ENCODE measurements at places on chromosomes 2 and 18.

GRCh38 chr2:85369500-85369899, 14.9 kb downstream of the ELMOD3 start:
- no peak for DNase-seq

DNA sequence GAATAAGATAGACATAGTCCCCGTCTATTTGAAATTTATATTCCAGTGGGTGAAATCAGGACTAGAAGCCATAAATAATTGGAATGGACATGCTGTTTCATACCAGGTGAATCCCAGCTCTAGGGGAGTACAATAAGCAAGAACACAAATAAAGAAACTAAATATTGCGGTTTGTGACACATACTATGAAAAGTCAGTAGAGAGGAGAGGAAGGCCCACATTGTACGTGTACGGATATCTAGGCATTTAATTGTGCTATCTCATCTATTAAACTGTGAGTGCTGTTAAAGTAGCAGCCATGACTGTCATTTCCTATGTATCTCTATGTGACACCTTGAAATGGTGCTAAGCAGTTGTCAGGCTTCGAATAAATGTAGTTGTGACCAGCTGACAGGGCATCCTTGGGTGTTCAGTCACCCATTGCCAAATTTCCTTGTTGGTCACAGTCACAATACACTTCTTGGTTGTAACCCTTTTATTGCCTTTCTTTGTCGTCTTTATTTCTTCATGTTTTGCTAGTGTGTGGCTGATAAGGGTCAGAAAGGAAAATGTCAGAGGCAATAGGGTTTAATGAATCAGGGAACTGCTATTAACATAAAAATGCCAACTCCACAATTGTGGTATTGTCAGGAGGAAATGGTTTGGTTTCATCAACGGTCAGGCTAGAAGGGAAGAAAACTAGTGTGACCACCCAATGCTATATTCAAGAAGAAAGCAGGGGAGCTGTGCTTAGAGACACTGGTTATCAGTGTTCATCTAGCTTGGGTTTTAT, 31.5 kb downstream of the CPO start:
- no peak for DNase-seq

- DNase-seq, result no peak
Measured at GRCh38 chr18:34626404-34627136, 83.5 kb upstream of the DTNA start.

- no peak for DNase-seq
Measured at GRCh38 chr2:113711851-113712250, 44.6 kb downstream of the SLC35F5 start.

DNA sequence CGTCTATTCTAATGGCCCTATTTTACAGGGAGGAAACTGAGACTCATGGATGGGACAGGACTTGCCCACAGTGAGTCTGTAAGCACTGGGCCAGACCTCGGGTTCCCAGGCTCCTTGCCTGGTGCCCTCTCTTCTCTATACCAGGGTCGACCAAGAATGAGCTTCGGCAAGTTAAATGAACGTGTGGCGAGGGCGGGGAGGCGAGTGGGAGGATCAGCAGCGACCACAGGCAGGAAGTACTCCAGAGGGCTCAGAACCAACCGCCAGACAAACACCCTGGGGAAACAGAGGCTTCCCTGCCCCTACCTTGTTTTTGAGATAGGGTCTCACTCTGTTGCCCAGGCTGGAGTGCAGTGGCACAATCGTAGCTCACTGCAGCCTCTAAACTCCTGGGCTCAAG, 177.7 kb upstream of the SMAD2 start:
- DNase-seq, result no peak

DNA sequence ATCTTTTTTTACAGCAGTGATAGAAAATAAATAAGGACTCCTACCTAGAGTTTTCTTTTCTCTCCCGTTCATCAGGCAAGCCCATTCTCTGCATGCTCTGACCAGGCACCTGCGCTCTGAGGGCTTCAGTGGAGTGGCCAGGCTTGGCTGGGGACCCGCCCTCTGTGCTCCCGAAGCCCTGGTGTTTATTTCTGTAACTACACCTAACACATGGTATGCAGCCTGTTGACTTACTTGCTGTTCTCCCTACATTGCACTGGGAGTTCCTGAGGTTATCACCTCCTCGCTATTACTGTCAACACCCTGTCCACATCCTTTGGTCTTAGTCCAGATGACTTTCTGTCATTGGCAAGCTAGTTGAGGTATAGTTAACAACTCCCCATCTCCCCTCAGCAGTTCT, 317.7 kb downstream of the LPIN1 start:
- DNase-seq, result no peak

DNA sequence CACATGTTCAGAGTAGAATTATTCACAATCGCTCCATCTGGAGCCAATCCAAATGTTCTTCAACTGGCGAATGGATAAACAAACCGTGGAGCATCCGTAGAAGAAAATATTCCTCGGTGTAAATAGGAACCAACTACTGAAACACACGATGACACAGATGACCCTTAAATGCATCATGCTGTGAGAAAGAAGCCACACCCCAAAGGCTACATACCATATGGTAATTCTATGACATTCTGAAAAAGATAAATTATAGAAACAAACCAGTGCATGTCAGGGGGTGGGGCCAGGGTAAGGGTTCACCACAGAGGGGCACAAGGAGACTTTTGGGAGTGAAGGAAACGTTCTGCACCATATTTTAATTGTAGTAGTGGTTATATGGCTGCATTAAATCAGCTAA, 312.2 kb upstream of the SMIM21 start:
- DNase-seq, result no peak

- DNase-seq, result no peak
Measured at GRCh38 chr18:30440351-30440750, 602.2 kb downstream of the DSC3 start.

DNA sequence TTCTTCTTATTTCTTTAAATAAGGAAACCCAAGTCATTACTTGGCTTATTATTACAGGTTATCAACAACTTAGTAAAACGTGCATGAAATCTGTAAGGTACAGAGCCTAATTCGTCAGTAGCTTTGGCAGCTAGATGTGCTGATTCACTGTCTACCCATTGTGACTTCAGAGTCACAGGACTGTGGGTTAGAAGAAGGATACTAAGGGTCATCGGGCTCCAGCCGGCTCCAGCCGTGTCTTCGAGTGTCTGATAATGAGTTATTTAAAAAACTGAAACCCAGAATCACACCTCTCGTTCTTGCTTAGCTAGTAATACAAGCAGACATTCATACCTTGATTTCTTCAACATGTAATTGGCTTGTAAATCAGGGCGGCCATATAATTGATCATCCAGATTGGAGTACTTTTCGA, 170.5 kb downstream of the FMNL2 start:
- DNase-seq, result no peak

GRCh38 chr2:150520887-150521664, 33.6 kb upstream of the RND3 start:
- DNase-seq, result no peak

DNA sequence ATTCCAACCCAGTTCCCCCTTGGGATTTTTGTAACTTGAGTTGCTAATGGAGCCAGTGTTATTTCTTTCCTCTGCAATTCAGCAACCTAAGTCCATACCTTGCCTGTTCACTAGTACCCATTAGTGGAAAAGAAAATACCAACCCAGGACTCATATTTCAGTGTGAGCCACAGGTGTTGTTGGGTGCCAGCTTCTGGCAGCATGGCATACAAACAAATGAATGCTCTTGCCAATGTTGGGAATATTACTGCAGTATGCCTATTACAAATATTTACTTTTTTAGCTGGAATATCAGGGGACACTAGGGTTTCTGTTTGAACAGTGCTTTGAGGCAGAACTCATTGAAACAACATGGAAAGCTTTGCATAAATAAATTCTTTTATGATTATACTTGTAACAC, 130.2 kb downstream of the NCKAP5 start:
- no peak for DNase-seq

DNA sequence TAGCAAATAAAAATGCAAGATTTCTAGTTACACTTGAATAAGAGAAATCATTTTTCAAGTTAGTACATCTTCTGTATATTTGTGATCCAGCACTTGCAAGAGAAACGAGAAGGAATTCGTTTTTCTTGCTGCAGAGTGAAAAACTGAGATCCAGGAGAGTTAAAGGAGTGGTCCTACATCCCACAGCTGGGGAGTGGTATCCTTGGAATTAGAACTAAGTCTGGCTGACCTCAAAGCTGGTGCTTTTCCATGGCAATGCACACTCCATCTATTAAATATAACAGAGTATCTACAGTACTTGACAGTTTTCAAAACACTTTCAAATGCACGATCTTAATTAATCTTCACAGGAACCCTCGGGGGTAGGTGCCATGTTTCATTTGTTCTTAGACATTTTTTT, 46.8 kb downstream of the TRIB2 start:
- no peak for DNase-seq

GRCh38 chr2:209501579-209501978, 77.7 kb downstream of the MAP2 start:
- DNase-seq, result no peak

DNA sequence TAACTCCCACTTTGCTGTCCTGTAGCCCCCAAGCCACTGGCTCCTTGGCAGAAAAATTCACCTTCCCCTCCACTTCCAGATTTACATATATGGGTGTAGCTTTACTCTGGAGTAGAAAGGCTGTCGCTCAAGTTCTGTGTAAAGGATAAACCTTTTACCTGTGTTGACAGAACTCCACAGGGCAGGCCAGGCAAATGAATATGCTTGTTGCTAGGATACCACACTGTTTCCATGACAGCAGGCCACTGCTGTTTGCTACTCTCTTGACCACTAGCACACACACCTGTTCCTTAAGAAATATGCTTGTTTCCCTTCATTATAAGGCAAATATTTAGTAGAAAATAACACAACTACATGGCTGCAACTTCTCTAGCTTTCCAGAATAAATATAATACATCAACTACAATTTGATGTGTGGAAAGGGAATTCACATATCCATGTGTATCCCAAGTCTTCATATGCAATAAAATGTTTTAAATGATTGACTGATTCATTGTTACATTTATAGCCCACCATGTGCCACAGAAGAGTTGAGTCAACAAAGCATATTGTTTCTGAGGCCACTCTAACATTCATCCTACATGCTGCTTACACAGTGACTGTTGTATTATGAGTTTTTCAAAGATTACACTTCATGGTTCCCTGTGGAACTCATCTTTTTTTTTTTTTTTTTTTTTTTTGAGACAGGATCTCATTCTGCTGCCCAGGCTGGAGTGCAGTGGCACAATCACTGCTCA, 56.2 kb upstream of the ROCK1 start:
- no peak for DNase-seq

DNA sequence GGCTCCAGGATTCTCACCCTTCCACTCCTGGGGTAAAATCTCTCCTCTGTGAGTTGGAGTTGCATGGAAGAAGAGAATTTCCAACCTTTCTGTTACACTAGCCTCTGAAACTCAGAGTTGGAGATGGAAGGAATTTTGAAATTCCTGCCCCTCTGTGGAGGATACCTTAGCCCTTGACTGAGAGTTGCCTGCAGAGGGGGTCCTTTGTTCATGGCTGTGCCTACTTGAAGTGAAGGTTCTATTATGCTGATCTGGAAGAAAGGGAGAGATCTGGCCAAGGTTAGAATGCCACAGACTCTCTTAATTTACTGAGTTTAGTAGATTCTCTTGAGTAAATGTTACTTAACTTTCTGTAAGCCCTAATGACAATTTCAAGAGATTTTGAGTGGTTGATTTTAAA, 626.6 kb upstream of the GYPC start:
- no peak for DNase-seq

- no peak for DNase-seq
Measured at GRCh38 chr2:164700390-164700789, 79.1 kb upstream of the GRB14 start.

- DNase-seq, result no peak
Measured at GRCh38 chr2:135030826-135031225, 16.4 kb downstream of the MAP3K19 start.

DNA sequence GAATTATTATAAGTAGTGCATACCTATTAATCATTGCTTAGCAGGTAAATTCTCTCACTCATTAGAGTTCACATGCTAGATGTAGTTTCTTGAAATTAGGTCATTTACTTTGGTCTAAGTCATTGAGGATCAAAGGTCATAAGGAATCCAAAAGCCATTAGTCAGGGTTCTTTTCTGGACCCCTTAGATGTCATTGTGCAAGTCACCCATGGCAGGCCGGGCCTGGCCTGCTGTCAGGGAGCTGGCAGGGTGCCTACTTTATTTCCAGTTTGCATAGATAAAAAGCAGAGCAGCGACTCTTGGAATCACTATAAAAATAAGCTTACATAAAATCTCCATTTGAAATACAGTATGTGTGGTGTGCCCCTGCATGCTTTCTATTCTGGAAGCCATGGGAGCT, 91.3 kb downstream of the MEIS1 start:
- DNase-seq, result no peak

DNA sequence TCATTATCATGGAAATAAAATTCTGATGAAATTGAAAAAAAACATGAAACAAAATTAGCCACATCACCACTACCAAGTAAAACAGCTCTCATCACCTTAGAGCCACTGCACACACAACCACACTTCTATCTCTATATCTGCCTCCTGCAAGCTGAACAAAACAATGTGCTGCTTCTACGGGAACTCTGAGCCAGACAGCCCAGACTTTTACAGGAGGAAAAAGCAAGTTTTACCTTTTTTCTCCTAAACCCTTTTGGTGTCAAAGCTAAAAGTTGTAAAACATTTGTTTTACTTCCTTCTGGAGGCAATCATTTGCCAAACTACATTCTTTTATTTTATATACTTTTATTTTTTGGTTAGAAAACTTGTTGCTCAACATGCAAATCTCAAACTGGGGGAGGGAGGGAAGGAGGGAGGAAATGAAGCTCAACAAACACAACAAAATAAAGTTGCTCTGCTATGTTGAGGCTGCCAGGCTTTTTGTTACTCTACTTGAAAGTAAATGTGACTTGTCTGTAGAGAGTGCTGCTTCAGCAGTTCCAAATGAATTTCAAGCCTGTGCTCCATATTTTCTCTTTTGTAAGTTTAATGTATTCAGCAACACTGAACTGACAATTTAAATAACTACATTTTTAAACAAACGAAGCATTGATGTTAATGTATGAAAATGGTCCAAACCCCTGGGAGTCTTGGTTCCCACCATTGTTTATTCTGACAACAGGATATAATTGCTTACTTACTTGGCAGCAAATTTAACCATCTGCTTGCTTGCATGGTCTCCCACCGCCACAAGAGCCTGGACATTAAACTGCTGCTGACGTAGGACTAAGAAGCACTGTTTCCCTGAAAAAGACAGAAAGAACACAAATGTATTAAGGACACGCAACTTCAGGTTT, 24.5 kb downstream of the DARS1 start:
- DNase-seq, result no peak

GRCh38 chr2:16413285-16413684, 252.3 kb downstream of the CYRIA start:
- no peak for DNase-seq
